Smooth muscle cell of the pulmonary artery (primary cell): ENCODE measurements at places on chromosomes 2 and 18. TPM values are rescaled to one million over a fixed set of nuclear protein-coding genes. Genes with fewer than 3 reads are reported as not detected.

Gene ATP6V1B1
- 1.1 and 2.2 TPM in 2 replicates for total RNA-seq

Gene TWIST2
- total RNA-seq, result 20.7 and 29.0 TPM in 2 replicates

Gene ARHGEF4
- 4.7 and 13.2 TPM in 2 replicates for total RNA-seq

Gene MC2R
- not detected in 2 replicates for total RNA-seq

Gene TXNDC2
- total RNA-seq, result not detected in 2 replicates

Gene HAAO
- total RNA-seq, result 0.85 TPM in 1 of 2 replicates, not detected in the other

Gene HYCC2
- 9.0 and 10.6 TPM in 2 replicates for total RNA-seq

Gene LYG2
- total RNA-seq, result not detected in 2 replicates

Gene AQP4
- not detected in 2 replicates for total RNA-seq

Gene IL36G
- total RNA-seq, result not detected in 2 replicates

Gene CHMP3
- 91.6 and 117 TPM in 2 replicates for total RNA-seq

Gene PSMD14
- 58.7 and 60.1 TPM in 2 replicates for total RNA-seq

Gene ILKAP
- 16.8 and 22.8 TPM in 2 replicates for total RNA-seq

Gene CAPN13
- not detected in 2 replicates for total RNA-seq

Gene SLC19A3
- total RNA-seq, result 0.36 and 0.78 TPM in 2 replicates

Gene DYSF
- total RNA-seq, result 2.3 TPM in 2 replicates

Gene ITGB6
- 0.07 and 0.40 TPM in 2 replicates for total RNA-seq

Gene ABCG8
- total RNA-seq, result not detected in 2 replicates

Gene MAP3K19
- not detected in 2 replicates for total RNA-seq

Gene CHCHD5
- total RNA-seq, result 5.2 and 8.8 TPM in 2 replicates

Gene ONECUT2
- total RNA-seq, result under 0.01 TPM in 1 of 2 replicates, not detected in the other

Gene MC5R
- total RNA-seq, result not detected in 2 replicates

Gene SLC40A1
- 27.0 and 53.8 TPM in 2 replicates for total RNA-seq

Gene GALR1
- total RNA-seq, result not detected in 2 replicates

Gene DCDC2C
- total RNA-seq, result not detected in 2 replicates
